ENCODE measurements at places on chromosomes 5 and 9.

DNA sequence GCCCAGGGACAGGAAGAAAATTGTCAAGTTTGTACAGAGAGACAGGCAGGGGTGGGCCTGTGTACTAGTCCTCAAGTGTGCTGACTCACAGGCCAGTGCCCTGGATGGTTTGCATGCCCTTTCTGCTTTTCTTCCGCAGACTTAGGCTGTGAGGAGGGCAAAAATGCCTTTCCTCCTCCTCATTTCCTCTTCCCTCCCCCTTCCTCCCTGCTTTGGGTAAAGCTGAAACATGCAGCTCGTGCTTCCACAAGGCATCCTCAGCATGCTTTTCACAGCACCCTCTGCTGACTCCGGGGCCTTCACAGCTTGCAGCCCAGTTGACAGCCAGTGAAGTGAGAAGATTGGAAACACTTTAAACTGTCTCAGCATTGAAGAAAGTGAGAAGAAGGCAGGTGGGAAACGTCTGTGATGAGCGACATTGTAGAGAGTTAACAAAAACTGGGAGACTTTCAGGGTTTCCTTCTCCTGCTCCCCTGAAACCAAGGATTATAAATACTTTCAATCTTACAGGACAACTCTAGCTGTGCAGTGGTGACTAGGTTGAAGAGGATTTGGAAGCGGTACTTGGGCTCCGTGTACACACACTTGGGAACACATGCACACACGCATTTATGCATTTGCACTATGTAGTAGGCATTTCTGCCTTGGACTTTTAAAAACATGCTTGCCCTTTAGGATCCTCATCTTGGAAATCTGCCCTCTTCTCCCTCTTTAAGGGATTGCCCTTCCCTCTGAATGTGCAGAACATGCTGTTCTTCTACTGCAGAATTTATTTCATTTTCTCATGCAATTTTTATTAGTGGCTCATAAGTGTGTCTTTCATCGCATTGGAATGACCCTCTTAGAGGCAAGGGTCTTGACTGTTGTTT, 138.8 kb downstream of the GRIA1 start:
- no peak for DNase-seq

DNA sequence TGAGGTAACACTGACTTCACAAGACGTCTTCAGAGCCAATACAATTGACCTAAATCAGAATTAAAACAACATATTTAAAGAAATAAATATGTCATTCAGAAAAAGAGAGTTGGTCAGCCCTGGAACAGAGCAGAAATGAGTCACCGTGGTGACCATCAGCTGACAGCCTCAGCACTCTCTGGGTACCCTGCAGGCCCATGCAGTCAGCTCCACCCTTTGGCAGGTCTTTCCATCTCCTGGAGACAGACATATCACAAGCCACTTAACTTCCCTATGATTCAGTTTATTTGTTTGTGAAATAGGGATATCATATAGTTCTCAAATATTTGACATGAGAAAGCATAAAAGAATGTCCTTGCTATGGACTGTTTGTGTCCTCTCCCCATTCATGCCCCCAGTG, 151.6 kb upstream of the MEF2C start:
- DNase-seq, result no peak

- no peak for DNase-seq
Measured at GRCh38 chr5:40381676-40382363, 297.9 kb upstream of the PTGER4 start.

- no peak for DNase-seq
Measured at GRCh38 chr9:112233769-112234168, 58.7 kb upstream of the SUSD1 start.

GRCh38 chr5:145829708-145830361, 5.3 kb downstream of the PRELID2 start:
- no peak for DNase-seq

GRCh38 chr5:176536132-176536901, 885 bp downstream of the RNF44 start:
- DNase-seq, result peak; percentile 29

- no peak for DNase-seq
Measured at GRCh38 chr5:66861402-66861801, 265.2 kb downstream of the MAST4 start.

GRCh38 chr5:177528631-177529030, 11.9 kb upstream of the DDX41 start:
- DNase-seq, result no peak

DNA sequence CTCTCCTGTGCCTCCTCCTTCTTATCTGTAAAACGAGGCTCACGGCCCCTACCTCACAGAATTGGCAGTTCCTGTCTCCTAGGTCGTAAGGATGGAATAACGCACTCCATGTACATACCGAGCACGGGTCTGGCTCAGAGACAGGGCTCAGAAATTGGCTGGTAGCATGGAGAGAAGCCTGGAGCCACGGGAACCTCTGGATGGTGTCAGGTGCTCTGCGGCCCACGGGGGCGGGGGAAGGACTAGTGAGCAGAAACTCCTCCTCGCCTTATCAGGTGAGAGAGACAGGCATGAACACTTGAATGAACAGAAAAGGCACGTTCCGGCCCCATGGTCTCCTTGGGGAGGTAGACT, 15.4 kb upstream of the C5orf47 start:
- peak; percentile 15 for DNase-seq

DNA sequence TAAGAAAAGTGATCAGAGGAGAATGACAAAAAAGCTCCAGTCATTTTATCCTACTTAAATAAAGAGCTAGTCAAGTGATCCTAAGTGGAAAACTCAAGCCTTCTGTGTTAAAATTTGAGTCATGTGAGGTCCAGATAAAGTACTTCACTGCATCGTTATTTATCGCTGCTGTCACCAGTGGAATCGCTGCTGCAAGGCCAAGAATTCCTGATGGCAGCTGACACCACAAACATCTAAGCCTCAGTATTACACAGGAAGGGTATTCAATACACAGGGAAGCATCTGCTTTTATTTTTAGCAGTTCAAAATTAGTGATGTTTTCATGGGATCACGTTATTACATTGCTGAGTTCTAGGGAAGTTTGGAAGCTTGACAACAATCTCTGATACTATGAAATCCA, 190.3 kb downstream of the GOLPH3 start:
- DNase-seq, result no peak

- DNase-seq, result no peak
Measured at GRCh38 chr9:108002371-108002956, 512.9 kb upstream of the KLF4 start.

DNA sequence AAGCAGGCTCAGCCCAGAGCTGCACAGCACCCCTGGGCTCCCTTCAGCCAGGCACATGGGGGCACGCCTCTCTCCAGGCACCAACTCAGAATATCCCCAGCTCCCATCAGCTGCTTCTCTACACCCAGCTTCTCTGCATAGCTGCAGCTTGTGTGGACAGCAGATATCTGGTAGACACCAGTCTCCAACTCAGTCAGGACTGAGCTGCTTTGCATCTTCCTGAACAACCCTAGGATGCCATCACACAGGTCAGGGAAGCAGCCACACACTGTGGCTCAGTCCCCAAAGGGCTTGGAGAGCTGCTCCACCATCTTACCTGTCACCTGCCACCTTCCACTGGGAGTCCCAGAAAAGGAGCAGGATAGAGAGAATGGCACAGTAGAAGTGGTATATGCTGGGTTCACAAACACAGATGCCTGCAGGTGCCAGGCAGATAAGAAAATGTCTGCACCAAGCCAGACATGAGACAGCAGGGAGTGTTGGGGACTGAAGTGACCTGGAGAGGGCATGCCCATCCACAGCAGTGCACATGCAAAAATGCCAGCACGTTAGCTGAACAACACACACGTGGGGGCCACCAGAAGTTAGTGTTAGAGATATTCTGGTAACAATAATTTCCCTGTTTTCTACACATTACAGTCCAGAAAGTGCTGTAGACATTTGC, 42.0 kb downstream of the THBS4 start:
- no peak for DNase-seq

DNA sequence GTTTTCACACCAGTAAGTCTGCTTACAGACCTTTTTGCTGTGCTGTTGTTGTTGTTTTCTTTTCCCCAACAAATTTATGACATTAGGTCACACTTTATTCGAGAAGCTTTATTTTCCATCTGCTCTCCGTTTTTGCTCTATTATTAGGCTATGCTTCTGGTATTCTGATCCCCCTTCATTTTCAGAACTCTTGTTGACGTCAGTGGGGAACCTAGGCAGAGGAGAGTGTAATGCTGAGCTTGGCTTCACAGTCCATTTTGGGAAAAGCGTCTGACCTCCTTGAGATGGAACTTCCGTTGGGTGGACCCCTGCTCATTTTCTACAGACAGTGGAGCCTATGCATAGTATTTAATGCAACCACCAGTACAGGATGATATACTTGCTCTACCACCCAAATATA, 387.9 kb upstream of the MEF2C start:
- DNase-seq, result no peak

- no peak for DNase-seq
Measured at GRCh38 chr9:129553277-129553676, 67.6 kb downstream of the C9orf50 start.

- DNase-seq, result no peak
Measured at GRCh38 chr5:42506662-42507061, 83.4 kb downstream of the GHR start.

GRCh38 chr5:36125868-36126267, 25.8 kb downstream of the LMBRD2 start:
- DNase-seq, result no peak

- DNase-seq, result no peak
Measured at GRCh38 chr9:35180801-35181200, 19.0 kb downstream of the UNC13B start.

- DNase-seq, result no peak
Measured at GRCh38 chr5:116766470-116766947, 191.9 kb upstream of the SEMA6A start.
